ENCODE measurements at places on chromosomes 7 and 10.
A peak's percentile ranks its signal among the peaks of the same experiment; 100 is the strongest.

- DNase-seq = no peak
These were observed 63.3 kb upstream of the PRKG1 start for GRCh38 chr10:51010977-51011376.

DNA sequence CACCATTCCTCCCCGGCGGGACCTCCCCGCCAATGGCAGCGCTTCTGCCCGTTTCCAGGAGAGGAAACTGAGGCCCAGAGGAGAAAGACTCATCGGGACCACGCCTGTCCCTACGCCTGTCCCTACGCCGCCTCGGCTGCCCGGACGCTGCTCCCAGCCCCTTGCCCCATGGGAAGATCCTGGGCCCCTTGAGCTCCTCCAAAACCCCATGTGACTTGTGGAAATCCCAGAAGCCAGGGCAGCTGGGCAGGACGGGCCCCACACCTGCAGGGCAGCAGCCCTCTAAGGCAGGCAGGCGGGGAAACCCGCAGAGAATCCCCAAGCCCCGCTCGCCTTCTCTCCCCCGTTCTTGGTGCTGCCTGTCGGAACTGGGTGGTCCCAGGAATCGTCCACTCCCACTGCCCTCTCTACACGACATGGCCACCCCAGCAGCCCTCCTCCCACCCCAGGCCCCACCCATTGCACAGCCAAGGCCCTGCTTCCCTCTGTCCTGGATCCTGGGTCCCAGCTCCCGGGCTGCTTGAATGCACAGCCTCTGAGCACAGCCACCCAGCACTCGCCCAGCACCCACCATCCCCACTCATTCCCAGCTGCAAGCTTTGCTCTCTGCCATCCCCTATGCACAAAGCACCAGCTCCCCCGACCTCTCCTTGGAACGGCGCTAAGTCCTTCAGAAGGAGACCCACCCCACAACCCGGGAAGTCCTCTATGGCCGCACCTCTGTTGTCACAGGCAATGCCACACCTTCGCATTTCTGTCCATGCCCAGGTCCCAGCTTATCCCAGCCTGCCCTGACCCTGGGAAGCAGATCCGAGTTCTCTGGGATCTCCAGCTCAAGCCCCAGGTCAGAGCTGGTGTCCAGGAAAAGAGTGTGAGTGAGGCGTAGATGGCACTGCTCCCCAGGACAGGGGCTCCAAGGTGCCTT lies 50.6 kb downstream of the SLC29A4 start:
- DNase-seq = no peak

DNA sequence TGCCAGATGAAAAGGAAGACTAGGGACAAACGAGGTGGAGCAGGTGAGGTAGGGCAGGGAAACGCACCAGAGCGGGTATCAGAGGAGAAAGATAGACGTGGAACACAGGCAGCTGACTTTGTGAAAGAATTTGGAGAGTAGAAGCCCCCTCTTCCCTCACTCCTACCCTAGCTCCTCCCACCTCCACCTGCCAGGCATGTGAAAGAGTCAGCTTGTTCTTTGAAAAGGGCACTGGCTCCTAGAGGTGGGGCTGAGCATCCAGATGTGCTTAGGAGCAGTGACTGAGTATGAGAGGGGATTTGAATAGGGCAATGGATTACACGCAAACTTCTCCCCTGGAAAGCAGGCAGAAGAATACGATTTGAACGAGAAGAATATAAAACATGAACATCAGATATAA lies 174.2 kb upstream of the INHBA start:
- DNase-seq = no peak

GRCh38 chr7:130384371-130384801 lies 4.1 kb downstream of the CPA1 start:
- peak; percentile 68 for DNase-seq

DNA sequence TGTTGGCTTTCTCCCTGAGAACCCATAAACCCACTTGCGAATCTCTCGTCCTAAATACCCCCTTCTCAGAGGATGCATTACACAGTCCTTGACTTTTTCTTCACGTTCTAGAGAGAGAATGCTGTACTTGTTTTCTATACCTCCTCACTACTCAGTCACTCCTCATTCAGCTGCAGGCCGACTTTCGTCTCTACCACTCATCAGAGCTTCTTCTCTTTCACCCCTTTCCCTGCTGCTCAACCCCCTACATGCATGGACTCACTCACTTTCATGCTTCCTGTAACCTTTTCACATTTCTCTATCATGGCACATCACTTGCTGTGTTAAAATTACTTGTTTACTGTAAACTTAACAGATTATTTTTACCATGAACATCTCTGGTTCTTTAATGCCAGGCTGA lies 19.8 kb downstream of the MDFIC start:
- DNase-seq = no peak

- DNase-seq = peak; percentile 69
These were observed 819 bp downstream of the HYCC1 start for GRCh38 chr7:23012908-23013714.

DNA sequence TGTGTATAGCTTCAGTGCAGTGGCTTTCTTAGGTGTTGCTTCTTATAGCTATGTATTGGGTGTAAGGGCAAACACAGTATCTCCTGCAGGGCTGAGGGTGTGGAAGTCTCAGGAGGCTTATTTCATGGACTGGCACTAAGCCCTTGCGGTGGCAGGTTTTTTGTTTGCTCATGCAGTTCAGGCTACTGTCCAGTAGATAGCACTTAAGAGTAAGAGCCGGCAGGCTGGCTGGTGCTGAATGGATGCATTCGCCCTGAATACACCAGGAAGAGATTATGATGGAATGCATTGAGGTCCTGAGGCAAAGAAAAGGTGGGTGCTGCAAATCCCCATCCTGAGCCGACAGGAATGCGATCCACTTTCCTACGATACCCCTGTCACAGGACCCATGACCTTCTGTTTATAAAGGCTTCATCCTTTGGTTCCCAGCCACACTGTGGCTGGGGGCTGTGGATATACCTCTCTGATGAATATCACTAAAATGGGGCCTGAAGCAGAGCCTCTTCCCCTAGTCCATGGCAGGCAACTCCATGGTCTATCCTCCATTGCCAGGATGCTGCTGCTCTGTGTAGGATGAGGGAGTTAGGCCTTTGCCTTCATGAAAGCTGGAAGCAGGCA lies 44.9 kb downstream of the ANXA8 start:
- peak; percentile 61 for DNase-seq

DNA sequence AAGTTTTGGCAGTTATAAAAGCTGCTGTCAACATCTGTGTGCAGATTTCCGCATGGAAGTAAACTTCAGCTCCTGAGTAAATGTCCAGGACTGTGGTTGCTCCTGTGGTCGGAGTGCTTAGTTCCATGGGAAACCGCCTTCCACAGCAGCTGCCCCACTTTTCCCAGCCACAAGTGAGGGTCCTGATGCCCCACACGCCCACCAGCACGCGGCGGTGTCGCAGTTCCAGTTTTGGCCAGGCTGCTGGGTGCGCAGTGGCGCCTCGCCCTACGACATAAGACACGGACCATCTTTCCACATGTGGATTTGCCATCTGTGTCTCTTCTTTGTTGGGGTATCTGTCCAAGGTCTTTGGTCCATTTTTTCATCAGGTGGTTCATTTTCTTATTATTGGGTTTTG lies 167.1 kb downstream of the DIP2C start:
- DNase-seq = no peak
